ENCODE measurements at places on chromosomes 1 and 21. TPM values are rescaled to one million over a fixed set of nuclear protein-coding genes. Genes with fewer than 3 reads are reported as not detected.

GRCh38 chr1:29946057-29946456, 709.7 kb downstream of the PTPRU start:
- no peak overlapping the region for H3K4me3 ChIP-seq
- no peaks in the 10 kb centered on the region for H3K4me1 ChIP-seq
- H3K27me3 ChIP-seq: no peaks in the 10 kb centered on the region
- no peak for DNase-seq

DNA sequence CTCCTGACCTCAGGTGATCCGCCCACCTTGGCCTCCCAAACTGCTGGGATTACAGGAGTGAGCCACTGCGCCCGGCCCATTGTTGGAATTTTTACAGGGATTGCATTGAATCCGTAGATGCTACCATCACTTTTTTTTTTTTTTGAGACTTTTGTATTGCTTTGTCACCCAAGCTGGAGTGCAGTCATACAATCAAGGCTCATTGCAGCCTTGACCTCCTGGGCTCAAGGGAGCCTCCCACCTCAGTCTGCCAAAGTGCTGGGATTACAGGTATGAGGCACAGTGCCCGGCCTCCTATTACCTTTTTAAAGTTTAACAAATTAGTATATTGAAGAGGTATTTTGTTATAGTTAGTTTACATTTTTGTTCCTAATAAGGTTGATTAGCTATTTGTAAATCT, 62.2 kb upstream of the SLC45A1 start:
- no peak overlapping the region for H3K27ac ChIP-seq
- H3K4me1 ChIP-seq: 0 out of 2 replicates have a peak, but pooled peaks cover 4% of the 10 kb centered on the region
- DNase-seq: no peak

- H3K4me3 ChIP-seq: no peak overlapping the region
- H3K36me3 ChIP-seq: no peaks in the 10 kb centered on the region
- no peaks in the 10 kb centered on the region for H3K27me3 ChIP-seq
- H3K4me1 ChIP-seq: peaks cover 13% of the 10 kb centered on the region
Measured at GRCh38 chr1:175591083-175591743, 152.2 kb downstream of the TNR start.

GRCh38 chr1:26744075-26744959, 43.4 kb upstream of the PIGV start:
- no peaks in the 10 kb centered on the region for H3K27me3 ChIP-seq
- peak overlapping the region; percentile 83 for H3K27ac ChIP-seq
- peak; percentile 34 for DNase-seq
- H3K4me3 ChIP-seq: no peak overlapping the region
- peaks cover 58% of the 10 kb centered on the region for H3K36me3 ChIP-seq

Gene IL12RB2
- polyA plus RNA-seq: not detected

GRCh38 chr21:23861911-23862504, 1745.3 kb downstream of the MRPL39 start:
- H3K27ac ChIP-seq: no peak overlapping the region
- H3K4me1 ChIP-seq: no peaks in the 10 kb centered on the region
- H3K27me3 ChIP-seq: no peaks in the 10 kb centered on the region
- H3K4me3 ChIP-seq: no peak overlapping the region
- DNase-seq: no peak

Gene SPRR3
- polyA plus RNA-seq: not detected

Gene ATAD3C
- polyA plus RNA-seq: 0.38 TPM

DNA sequence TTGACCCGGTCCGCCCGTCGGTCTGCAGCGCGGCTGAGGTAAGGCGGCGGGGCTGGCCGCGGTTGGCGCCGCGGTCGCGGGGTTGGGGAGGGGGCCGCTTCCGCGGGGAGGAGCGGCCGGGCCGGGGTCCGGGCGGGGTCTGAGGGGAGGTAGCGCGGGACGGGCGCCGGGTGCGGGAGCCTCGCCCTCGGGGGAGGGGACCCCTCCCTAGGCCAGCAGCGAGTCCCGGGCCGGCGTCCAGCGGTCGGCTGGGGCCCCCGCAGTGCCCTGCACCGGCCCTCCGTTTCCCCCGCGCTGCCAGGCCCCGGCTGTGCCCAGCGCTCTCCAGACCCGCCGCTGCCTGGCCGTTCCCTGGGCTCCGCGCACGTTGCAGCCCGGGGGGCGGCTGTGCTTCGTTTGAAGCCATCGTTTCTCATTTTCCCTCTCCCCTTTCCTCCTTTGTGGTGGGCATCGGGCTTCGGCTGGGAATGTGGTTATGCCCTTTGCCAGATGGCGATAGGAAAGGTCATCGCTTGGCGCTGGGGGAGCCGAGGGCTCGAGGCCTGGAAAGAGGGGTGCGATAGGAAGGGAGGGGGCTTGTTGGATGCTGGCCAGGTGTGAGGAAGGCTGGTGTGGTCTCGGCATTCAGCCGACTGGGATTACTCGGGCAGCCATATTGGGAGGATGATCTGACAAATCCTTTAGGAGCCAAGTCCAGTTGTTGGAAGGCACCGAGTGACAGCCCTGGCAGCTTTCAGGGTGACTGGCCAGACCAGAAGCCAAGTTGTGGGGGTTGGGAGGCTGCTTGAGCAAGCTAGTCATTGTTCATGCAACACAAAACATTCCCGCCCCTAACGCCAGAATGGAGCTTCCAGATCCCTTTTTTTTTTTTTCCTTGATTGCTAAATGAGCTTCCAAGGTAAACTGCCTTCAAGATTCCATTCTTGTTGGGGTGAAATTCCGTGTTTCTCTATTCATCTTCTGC, 753 bp downstream of the KIF1B start:
- no peaks in the 10 kb centered on the region for H3K27me3 ChIP-seq
- DNase-seq: peak; percentile 76
- peak overlapping the region; percentile 91 for H3K27ac ChIP-seq
- H3K4me3 ChIP-seq: peak overlapping the region; percentile 97
- 0 out of 2 replicates have a peak, but pooled peaks cover 8% of the 10 kb centered on the region for H3K4me1 ChIP-seq
- H3K36me3 ChIP-seq: no peaks in the 10 kb centered on the region

- H3K36me3 ChIP-seq: no peaks in the 10 kb centered on the region
- no peaks in the 10 kb centered on the region for H3K4me1 ChIP-seq
- H3K27ac ChIP-seq: no peak overlapping the region
- H3K27me3 ChIP-seq: no peaks in the 10 kb centered on the region
Measured at GRCh38 chr1:53069663-53070327, 7.8 kb downstream of the PODN start.

Gene C8A
- polyA plus RNA-seq: not detected

Gene ALX3
- polyA plus RNA-seq: not detected

- no peaks in the 10 kb centered on the region for H3K27me3 ChIP-seq
- H3K4me3 ChIP-seq: peak overlapping the region; percentile 43
Measured at GRCh38 chr21:45248301-45248892, 39.3 kb downstream of the POFUT2 start.

Gene RPE65
- polyA plus RNA-seq: 0.02 TPM

Measured in SK-N-SH (cell line).